Activated CD4-positive, alpha-beta T cell treated with anti-CD3 and anti-CD28 coated beads, Interleukin-2, amount 10 ng/mL, durations not matched to agents 24 days and 14 days (primary cell): ENCODE measurements at places on chromosomes 13 and 19.
A peak's percentile ranks its signal among the peaks of the same experiment; 100 is the strongest.

- no peak for DNase-seq
Observed at GRCh38 chr19:517721-518597, 10.7 kb downstream of the TPGS1 start.

GRCh38 chr13:54486421-54487166 is 1458.0 kb downstream of the OLFM4 start:
- DNase-seq, result no peak

- DNase-seq, result no peak
Observed at GRCh38 chr13:20869540-20869939, 33.0 kb downstream of the XPO4 start.

DNA sequence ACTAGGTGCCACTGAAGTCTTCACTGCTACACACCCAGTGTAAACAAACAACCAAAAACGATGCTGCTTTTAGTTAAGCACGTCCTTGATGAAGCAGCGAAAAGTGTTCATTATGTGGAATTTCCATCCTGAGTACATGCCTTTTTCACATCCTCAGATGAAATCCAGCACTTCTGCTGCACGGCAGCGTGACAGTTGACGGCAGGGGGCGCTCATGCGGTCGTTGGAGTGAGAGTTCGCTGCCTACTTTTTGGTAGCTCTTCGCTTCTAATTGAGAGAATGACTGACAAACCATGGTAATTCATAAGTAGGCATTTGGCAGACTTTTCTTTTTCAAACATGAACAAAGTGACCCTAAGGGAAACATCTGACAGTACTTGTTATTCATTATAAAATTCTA is 1124.9 kb downstream of the EFNB2 start:
- DNase-seq, result peak; percentile 70

DNA sequence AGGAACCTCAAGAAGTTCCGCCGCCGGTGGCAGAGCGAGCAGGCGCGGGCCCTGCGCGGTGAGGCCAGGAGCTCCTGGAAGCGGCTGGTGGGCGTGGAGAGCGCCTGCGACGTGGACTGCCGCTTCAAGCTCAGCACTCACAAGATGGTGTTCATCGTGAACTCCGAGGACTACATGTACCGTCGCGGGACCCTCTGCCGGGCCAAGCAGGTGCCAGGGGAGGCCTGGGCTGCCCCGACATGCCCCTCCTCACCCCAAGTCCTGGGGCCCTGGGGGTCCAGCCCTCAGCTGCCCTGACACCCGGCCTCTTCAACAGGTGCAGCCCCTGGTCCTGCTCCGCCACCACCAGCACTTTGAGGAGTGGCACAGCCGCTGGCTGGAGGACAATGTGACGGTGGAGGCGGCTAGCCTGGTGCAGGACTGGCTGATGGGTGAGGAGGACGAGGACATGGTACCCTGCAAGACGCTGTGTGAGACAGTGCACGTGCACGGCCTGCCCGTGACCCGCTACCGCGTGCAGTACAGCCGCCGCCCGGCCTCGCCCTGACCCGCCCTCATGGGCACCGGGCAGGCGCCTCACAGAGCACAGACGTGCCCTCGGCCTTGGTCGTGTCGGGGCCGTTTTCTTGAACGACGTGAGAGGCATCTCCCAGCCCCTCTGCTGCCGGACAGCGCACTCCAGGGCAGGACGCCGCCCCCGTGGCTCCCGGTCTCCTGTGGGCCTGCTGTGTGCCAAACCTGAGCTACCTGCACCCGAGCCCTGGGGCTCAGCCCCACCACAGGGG is 10.4 kb upstream of the F2RL3 start:
- no peak for DNase-seq

- peak; percentile 70 for DNase-seq
Observed at GRCh38 chr19:51417107-51417809, at the start of gene SIGLEC10. Gene SIGLEC10 (minus strand): TSS chr19:51417642. CDS start chr19:51417581, 61 bp downstream.

GRCh38 chr19:3556978-3557460 is 367 bp downstream of the MFSD12 start:
- DNase-seq, result peak; percentile 84

DNA sequence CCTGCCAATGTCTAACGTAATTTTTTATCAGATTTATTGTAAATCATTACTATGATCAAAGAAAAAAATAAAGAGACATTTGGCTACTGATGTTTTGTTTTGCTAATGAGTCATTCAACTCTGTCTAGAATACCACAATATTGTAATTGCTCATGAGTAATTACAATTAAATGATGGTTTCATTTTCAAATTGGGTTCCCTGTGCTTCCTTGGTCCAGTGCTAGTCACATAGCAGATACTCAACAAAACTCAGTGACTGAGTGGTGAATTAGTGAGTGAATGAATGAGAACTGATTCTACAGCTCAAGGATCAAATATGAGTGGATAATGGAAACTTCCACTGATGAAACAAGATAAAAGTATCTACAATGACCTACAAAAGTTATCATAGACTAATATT is 304.7 kb downstream of the POU4F1 start:
- no peak for DNase-seq

DNA sequence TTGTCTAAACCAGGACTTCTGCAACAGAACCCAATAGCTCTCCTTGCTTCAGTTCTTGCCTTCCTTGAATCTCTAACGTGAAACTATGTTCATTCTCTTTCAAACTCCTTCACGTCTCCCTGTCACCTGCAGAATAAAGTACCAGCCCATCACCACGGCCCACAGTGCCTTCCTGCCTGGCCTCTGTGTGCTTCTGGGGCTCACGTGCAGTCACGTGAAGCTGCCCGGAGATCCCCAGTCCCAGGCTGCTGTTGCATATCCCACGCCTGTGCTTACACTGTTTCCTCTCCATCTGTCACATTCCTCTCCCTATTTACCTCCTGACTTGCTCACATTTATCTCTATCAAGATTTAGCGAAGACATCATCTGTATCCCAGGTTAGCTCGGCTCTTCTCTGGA is 102.8 kb downstream of the STARD13 start:
- no peak for DNase-seq

DNA sequence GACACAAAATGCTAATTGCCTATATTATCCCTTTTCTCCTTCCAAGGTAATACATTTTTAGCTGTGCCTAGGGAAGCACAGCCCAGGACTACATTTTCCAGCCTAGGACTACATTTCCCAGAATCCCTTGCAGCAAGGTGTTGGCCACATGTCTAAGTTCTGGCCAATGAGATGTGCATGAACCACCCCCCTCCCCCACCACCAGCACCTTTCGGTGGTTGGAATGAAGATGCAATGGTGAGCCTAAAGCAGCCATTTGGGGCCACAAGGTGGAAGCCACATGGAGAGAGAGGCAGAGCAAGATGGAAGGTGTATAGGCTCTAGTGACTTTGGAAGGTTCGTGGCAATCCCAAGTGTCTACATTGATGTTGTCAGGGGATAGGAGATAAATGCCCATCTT is 16.2 kb downstream of the UNC13A start:
- DNase-seq, result peak; percentile 73

- DNase-seq, result no peak
Observed at GRCh38 chr13:46374710-46375109, 12.3 kb downstream of the RUBCNL start.

GRCh38 chr19:24159707-24160106 is 72.7 kb downstream of the ZNF254 start:
- no peak for DNase-seq

- DNase-seq, result peak; percentile 46
Observed at GRCh38 chr19:23916991-23917390, 2.3 kb downstream of the ZNF726 start.

GRCh38 chr13:97445522-97446187 is 11.7 kb downstream of the RAP2A start:
- DNase-seq, result no peak

- no peak for DNase-seq
Observed at GRCh38 chr19:4374498-4375163, 25.7 kb downstream of the SH3GL1 start.

GRCh38 chr13:99481366-99481765 is 19.9 kb upstream of the TM9SF2 start:
- DNase-seq, result no peak

GRCh38 chr19:19745496-19746285 is 12.8 kb upstream of the ZNF14 start:
- DNase-seq, result peak; percentile 53

DNA sequence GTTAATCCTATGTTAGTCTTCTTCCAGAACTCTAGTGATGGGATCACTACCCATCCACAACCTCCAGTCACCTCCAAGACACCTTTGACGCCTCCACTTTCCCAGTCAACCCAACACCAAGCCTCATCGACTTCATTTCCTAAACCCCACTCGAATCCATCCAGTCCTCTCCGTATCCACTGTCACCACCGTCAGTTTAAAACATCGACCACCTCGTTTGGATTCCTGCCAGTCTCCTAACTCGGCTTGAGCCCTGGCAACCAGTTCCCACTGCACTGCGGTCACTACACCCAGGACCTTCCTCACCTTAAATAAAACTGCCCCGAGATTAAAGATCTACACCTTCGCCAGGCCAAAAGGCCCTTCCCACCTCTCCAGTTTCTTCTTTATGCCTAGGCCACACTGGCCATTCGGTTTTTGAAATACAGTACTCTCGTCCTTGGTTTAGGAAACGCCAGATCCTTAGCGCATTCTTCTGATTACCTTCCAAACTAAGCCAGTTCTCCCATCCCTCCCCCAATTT is 1.2 kb downstream of the MTIF3 start:
- peak; percentile 63 for DNase-seq

- no peak for DNase-seq
Observed at GRCh38 chr13:65555962-65556361, 1674.2 kb downstream of the PCDH9 start.

DNA sequence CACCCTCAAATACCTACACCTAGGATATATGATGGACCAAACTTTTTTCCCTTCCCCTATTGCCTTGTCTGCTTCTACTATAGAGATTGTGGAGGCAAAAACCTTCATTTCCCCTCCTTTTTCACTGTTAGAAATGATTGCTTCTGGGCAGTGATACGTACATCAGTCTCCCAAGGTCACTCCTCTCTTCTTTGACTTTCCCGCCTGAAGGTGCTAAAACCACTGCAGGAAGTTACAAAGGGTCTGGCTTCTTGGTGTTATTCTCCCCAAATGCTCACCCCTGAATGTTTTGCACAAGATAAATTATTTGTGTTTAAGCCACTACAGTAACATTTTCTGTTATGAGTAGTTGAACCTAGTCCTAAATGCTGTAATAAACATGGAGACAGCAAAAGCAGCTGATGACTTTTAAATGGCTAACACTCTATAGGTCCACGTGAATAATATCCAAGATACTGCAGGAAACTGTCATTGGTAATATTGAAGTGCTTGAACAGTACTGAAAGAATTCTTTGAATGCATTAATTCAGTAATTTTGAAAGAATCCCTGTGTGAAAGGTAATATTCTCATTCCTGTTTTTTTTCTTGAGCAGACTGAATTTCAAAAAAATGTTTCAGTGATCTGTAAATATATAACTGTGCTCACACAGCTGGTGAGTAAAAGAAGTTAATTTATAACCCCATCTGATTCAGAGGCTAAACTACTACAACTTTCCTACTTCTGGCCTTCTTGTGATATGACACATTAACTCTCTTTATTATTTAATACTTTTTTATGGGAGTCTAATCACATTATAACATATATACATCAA is 865.1 kb downstream of the EFNB2 start:
- no peak for DNase-seq

- no peak for DNase-seq
Observed at GRCh38 chr19:30339624-30340525, 32.3 kb upstream of the ZNF536 start.

- DNase-seq, result peak; percentile 88
Observed at GRCh38 chr13:32426191-32426989, 1.5 kb downstream of the N4BP2L1 start.

DNA sequence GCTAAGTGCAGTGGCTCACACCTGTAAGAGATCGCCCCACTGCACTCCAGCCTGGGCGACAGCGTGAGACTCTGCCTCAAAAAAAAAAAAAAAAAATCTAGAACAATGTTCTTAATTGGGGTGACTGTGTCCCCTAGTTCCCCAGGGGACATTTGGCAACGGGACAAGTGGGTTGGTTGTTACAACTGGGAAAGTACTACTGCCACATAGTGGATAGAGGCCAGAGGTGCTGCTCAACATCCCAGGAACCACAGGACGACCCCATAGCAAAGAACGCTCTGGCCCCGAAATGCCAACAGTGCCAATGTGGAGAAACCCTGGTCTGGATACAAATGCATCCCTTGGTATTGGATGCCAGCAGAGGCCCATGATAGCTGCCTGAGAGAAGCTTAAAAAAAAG is 11.8 kb downstream of the NLRP12 start:
- no peak for DNase-seq

DNA sequence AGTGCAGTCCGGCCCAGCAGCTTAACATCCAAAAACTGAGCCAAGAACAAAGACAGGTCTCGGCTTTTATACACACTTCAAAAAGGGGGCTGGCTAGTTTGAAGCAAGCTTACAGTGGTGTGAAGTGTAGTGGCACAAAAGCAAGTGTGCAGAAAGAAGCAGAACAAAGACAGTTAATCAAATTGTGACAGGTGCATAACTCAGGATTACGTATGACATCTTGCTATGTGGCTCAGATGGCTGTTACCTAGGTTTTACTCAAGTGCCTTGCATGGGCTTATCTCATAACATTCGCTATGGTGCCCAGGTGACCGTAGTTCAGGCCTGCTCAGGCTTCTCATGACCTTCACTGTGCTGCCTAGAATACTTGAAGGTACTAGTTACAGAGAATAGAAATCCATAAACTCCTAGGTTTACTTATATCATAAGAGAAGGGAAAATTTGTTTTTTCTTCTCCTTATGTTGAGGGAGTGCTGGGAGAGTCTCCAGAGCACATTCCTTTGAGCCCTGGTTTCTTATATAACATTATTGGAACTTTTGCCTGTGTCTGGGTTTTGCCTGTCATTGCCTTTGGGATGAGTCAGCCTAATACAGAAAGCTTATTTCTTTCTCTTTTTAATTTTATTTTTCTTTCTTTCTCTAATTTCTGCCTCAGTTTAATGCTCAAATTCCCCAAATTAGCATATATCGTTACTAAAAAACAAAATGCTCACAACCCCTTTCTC is 1629.1 kb upstream of the PCDH20 start:
- DNase-seq, result no peak

DNA sequence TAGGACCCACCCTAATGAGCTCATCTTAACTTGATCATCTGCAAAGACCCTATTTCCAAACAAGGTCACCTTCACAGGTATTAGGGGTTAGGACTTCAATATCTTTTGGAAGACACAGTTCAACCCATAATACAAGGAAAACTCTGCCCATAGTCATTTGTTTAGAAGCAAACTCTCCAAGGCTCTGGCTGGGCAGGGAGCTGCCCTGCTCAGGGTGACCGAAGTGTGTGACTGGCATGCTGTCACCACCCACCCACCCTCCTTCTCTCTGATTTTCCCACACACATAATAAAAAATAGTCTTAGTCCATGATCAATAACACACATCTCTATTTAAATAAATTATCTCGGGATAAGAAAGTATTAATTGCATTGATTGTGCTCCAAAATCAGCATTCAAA is 161.1 kb downstream of the KCTD15 start:
- DNase-seq, result no peak
